Amniotic epithelial cell (primary cell): ENCODE measurements at places on chromosomes 6 and 20.

- no peak for DNase-seq
Observed at GRCh38 chr20:21840991-21841390, 135.5 kb downstream of the PAX1 start.

DNA sequence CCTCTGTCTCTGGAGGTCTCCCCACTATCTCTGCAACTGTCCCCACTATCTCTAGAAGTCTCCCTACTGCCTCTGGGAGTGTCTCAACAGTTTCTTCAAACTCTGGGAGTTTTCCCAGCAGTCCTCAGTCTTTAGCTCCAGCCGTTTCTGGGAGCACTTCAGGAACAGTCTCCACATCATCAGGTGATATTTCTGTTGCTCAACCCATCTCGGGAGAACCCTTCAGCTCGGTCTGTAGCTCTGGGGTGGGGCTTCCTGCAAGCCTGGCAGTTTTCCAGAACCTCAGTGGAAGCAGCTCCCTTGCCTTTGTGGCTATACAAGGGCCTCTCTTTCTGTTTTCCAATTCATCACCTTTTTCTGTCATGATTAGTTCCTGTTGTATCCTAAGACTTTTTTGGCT, 3.0 kb upstream of the SFTA2 start:
- DNase-seq, result peak; percentile 77

DNA sequence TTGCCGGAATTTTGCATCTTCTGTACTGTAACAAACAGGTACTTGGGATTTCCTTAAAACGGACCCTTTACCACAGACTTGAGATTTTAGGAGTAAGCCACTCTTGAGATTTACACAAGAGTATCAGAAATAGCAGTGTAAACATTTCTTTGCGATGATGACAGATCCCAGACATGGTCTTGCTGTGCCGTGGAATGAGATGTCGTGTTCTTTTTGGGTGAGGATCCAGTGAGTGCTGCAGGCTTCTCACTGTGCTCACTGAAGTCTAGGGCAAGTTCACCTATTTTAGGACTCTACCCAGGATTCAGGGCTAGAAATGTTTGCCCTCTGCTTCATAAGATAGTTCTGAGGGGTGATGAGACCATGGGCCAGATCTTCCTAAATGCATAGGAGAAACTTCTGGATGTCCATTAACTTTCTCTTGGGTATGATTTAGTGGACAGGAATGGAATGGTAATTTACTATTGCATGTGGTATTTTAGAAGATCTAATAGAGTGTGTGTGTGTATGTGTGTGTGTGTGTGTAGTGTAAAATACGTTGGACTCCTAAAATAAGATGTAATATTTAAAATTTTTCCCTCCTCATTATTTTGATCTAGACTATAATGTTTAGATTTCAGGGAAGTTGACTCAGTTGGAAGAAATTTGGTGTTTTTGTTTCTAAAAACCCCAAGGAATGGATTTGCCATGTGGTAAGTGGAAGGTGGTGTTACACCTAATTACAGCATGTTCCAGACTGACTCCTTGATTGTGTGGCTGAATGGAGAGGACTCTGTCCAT, 8.5 kb downstream of the LRRC1 start:
- no peak for DNase-seq

DNA sequence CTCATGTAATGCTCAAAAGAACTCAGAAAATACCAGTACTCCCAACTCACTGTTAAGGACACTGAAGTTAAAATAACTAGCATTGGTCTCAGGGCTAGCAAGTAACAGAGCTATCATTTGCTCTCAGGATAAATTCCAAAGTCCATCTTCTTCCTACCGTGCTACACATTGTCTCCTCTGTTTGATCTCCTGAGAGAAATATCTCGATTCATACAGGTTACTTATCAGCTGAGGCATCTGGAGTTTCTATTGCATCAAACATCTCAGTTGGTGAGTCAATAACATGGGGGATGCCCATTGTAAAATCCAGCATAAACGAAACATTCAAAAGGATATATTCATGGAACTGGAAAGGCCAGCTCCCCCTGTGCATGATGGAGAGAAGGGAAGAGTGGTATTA, 147.4 kb downstream of the BACH2 start:
- peak; percentile 36 for DNase-seq

- DNase-seq, result no peak
Observed at GRCh38 chr6:162377735-162378134, 349.8 kb downstream of the PRKN start.

DNA sequence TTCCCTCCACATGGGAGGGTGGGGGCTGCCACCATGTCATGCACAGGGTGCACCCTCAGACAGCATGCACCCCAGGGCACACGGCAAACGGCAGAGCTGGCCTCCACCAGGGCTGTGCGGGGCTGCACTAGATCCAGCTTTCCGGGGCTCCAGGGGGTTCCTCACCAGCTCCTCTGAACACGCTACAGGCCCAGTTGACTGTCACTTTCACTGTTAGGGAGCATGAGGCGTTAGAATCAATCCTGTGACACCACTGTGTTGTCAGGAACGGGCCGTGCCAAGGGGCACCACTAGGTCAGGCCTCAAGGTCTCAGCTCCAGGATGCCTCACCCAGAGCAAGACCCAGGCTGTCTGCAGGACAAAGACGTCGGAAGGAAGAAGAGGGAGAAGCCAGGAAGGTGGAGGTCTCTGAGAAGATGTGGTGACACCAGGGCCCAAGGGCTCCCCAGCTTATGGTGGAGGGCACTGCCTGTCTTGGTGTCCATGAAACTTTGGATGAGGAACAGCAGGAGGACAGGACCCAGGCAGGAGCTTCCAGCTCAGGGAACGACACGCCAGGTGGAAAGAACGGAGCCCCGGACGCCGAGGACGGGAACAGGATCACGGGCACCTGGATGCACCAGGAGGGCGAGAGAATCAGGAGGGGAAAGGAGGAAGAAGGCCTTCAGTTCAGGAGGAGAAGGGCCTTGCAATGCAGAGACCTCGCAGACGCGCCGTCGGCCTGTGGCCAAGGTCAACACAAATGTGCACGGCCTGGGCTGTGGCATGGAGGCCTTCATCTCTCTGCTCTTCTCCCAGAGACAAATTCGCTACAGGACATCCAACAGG, 49.5 kb downstream of the YTHDF1 start:
- no peak for DNase-seq

DNA sequence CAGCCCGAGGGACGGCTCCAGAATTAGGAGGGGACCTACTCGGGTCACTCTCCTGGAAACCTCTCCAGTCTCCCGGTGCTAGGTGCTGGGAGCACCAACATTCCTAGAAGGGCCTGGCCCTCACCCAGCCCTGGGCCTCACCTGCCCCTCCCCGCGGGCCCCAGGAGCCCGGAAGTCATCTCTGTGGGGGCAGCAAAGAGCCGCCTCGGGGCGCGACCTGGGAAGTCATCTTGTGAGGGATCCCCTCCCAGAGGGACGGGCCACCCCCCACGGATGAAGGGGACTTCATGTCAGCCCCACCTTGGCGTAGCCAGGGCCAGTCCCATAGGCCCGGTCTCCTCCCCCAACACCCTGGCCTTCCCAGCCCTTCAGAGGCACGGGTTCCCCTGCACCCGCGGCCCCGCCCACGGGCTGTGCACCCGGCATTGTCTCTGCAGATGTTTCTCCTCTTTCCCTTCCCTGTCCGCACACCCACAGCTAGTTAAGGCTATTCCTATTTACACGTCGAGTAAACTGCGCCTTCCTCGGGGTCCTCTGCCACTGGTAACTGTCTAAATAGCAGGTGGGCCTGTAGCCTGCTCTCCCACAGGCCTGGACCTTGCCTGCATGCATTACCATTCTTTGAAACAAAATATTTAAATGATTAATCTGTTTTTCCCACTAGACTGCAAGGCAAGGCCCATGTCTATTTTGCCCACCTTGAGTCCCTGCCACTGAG, 896 bp upstream of the RNASET2 start:
- no peak for DNase-seq

DNA sequence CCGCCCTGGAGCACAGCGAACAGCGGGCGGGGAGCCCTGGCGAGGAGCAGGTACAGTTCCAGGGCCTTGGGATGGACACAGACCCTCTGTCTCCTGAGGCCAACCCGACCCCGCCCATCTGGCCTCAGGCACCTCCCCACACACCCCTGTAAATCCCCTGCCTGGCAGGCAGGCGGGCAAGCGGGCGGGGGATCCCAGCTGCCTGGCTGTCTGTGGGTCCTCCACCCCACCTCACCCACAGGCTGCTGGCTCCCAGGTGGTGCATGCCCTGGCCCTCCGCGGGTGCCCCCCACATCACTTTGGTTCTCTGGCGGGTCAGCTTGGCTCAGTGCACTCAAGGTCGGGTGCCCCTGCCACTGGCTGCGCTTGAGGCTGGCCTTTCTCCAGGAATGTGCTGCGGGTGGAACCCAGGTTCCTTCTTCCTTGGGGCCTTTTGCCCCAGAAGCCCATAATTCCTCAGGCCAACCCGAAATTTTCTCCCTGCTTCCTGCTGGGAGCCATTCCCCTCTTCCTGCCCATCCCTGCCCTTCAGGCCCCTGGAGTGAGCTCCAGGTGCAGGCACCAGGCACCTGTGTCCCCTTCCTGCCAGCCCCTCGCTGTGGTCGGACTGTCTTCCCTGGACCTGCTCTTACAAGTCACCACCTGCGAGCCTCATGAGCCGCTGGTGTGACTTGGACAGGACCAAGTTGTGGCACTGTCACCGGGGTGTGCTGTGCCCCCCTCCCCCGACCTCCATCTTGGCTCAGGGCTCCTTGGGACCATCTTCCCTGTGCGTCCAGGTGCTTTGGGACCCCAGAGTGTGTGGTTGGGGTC, 5.3 kb upstream of the TNFRSF6B start:
- no peak for DNase-seq

DNA sequence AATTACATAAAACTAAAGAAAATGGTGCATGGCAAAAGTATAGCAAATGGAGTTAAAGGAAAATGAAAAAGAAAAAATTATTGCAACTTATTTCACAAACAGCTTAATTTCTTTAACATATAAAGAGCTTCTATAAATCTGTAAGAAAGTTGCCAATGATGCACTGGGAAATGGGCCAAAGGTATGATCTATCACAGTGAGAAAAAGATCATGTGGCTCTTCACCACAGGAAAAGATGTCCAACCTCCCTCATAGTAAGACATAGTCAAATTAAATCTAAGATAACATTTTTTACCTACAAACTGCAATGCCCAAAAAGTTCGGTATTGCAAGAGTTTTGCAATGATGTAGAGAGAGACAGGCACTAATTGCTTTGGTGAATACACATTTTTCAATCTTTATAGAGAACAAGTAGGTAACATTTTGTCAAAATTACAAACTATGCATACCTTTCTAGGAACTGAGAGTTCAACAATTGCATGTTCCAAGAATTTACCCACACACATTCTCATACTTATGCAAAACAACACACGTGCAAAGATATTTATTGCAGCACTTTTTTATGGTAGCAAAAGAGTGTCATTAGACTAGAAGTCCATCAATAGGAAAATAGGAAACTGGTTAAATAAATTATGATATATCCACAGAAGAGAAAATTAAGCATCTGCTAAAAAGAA, 372.6 kb downstream of the QKI start:
- no peak for DNase-seq

DNA sequence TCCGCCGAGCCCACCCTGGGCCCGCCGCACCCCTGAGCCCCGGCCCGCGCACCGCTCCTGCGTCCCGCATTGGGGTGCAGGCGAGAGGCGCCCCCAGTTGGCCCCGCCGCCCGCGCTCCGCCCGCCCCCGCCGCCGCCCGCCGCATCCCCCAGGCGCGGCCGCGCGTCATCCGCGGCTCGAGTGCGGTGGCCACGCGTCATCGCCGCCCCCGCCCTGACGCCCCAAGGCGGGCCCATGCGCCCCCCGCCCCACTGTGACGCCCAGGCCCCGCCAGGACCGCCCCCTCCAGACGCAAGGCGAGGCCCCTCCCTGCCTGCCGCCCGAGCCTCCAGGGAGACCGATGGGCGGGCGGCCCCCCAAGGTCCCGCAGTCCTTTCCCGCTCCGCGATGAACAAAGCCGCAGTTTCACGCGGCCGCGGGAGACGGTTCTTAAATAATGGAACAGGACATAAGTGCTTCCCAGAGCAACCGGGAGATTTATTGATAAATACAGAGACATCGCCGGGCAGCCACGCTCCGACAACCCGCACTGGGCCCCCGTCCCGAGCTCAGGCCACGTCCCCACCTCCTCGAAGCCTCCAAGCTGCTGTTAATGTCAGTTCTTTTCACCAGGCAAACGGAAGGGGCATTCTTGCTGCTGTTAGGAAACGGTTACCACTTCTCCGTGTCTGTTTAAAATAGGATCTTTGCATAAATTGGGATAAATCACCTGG, at the start of gene ANKRD60:
Gene ANKRD60, minus strand, starts transcription at position 170 of the 714 bp plus-strand sequence. Its CDS starts 0 bp downstream, at position 170.
- DNase-seq, result peak; percentile 28

GRCh38 chr6:119110601-119111548, 32.4 kb upstream of the FAM184A start:
- DNase-seq, result peak; percentile 95

- DNase-seq, result no peak
Observed at GRCh38 chr6:24720131-24720603, 1.2 kb upstream of the C6orf62 start.

- DNase-seq, result peak; percentile 17
Observed at GRCh38 chr6:24603241-24603640, 42.8 kb downstream of the KIAA0319 start.

DNA sequence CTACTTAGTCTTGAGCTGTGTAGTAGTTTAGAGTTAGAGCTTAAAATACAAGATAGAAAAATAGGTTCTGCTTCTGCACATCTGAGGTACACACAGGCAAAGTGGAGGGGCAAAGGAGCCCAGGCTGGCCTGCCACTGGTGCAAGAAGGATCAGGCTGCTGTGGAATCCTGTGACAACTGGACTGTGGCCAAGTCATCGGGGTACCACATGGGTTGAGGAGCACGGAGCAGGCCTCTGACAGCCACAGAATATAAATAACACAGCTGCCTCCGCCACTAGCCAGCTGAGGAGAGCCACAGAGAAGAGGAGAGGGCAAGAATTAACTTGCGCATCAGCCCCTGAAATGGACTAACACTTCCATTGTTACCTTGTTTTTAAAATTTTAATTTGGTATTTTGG, 206.0 kb upstream of the MARCKS start:
- DNase-seq, result no peak

DNA sequence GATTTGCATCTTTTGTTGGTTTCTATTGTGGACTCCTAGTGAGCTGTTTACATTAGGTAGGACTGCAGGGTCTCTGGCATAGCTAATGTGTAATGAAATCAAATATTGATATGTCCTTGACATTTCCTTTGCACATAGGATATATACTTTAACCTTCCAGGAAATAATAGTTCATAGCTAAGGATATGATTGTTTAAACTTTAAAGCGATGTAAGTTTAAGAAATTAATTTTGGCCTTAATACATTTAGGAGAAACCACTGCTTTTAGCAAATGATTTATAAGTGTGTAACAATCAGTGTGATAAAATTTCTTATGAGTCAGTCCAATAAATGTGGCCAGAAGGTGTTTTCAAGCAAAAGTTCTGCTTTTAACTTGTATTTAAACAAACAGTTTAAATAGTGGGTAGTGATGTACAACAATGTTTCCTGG, 171.8 kb downstream of the HS3ST5 start:
- no peak for DNase-seq
